Forelimb muscle (tissue), 1 donor: ENCODE measurements at places on chromosomes 4 and X. TPM values are rescaled to one million over a fixed set of nuclear protein-coding genes. Genes with fewer than 3 reads are reported as not detected.

The VEGFC gene
- 7.9 TPM for polyA plus RNA-seq

DNA sequence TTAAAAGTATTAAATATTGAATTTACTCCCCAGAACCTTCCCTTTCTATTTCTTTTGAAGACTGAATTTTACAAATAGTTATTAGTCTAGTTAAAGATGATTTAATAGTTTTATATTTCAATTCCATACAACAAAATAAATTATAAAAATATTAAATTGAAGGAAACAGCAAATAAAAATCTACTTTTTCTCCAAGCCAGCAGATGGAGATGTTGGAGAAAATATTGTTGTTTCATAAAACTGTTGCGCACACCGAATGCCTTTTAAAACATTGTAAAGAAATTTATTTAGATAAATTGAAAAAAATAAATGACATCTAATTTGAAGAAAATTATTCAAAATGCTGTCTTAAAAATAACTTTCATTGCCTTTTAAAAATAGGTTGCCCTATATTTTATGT is 5.5 kb downstream of the GRIA2 start:
- no peak for DNase-seq

The OPN1MW2 gene
- polyA plus RNA-seq, result not detected

DNA sequence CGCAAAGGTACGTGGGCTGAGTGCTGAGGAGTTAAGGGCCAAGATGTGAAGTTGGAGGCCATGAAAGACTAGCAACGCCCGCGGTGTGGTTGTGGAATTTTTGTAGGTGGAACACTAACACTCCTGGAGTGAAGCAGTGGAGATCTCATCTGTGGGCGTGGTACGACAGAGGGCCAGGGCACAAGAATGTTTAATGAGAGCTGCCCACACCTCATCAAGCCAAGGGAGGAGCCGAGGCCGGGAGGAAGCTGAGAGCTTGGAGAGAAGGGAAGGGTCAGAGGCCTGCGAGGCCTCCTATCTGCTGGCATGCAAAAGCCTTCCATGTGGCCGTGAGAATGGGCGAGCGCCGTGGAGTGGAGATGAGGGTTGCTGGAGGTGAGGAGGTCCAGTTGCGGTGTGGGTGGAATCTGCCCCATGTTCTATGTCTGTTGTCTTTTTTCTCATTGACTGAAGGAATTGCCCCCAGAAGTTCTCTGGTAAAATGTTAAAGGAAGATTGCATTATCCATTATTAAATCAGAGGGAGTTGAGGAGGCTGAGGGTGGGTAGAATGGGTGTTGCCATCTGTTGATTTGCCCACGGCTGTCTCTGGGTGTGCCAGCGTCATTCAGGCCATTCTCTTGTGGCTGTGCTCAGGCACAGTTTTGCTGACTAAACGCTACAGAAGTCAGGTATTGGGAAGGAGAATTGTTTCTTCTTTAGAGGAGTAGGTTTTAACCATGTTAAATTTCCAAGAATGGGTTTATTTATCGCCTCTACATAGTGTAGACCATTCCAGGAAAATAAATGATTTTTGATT is 19.8 kb downstream of the SNX25 start:
- no peak for DNase-seq

The USP26 gene
- polyA plus RNA-seq, result not detected
